Hepatic stellate cell (primary cell): ENCODE measurements at places on chromosomes 13 and 19.

GRCh38 chr13:26965952-26966700 lies 205.5 kb downstream of the USP12 start:
- DNase-seq: peak; percentile 26

- no peak for DNase-seq
Observed at GRCh38 chr19:55075371-55075998, at the start of gene EPS8L1. TSS of gene EPS8L1 (plus strand) at chr19:55075869. CDS start at chr19:55076445, 576 bp downstream.

DNA sequence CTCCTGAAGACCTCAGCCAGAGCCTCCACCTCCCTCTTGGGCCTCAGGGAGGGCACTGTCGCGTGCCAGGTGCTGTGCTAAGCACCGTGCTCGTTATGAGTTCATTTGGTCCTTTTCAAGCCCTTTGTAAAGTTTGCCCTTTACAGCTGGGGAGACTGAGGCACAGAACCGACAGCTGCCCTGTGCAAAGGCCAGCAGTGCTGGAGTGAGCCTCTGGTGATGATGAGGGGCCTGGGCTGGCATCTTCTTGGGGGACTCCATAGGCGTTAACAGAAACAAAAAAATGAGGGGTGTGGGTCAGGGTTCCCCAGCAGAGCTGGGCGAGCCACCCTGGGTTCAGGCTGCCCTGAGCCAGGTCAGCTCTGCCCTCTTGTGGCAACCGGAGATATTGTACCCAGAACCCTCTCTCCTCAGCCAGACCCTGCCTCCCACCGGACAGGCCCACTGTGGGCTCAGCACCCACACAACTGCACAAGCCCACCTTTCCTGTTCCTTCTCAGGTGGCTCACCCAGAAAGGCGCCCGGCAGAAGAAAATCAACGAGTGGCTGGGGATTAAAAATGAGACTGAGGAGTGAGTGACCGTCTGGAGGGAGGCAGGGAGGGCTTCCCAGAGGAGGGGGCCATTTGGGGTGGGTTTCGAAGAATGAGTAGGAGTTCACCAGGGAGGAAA lies 5.5 kb upstream of the IFI30 start:
- peak; percentile 86 for DNase-seq

DNA sequence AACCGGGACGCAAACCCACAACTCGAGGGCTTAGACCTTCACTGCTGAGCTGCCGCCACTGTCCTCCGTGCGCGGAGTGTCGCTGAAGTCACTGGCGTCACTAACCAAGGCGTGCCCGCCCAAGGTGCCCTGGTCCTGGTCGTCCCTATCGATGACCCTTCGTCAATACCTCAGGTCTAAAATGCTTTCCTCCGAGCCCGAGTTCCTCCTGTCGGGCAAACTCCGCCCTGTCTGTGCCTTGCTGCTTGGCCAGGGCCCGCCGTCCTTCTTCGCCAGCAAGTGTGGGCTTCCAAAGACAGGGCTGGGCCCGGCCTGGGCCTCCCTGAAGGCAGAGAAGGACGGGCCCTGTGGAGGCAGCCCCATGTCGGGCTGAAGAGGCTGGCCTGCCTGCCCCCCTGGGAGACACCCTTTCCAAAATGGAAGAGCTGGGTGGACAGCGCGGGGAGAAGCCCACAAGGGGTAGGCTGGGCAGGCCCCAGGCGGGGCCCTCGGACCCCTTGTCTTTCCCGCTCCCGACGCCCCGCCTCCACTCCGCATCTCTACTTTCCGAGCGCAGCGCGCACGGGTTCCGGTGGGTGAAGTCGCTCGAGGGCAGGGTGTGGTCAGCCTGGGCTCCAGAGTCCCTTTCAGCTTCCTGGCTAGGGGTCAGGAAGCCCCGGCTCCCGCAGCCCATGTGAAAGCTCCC lies 13.4 kb downstream of the RB1 start:
- no peak for DNase-seq

GRCh38 chr13:25153736-25154135 lies 18.4 kb downstream of the AMER2 start:
- DNase-seq: no peak

DNA sequence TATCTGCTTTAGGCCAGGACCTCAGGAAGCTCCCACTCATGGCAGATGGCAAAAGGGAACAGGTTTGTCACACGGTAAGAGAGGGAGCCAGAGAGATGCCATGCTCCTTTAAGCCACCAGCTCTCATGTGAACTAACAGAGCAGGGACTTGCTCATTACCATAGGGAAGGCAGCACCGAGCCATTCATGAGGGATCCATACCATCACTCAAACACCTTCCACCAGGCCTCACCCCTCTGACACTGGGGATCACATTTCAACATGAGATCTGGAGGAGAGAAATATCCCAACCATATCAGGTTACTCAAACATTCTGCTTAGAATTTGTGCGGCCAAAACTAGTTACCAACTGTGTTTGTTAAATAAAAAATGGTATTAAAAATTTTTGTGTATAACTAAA lies 427.0 kb downstream of the UQCRFS1 start:
- no peak for DNase-seq

GRCh38 chr19:1354970-1355567 lies 28.6 kb upstream of the NDUFS7 start:
- peak; percentile 77 for DNase-seq

DNA sequence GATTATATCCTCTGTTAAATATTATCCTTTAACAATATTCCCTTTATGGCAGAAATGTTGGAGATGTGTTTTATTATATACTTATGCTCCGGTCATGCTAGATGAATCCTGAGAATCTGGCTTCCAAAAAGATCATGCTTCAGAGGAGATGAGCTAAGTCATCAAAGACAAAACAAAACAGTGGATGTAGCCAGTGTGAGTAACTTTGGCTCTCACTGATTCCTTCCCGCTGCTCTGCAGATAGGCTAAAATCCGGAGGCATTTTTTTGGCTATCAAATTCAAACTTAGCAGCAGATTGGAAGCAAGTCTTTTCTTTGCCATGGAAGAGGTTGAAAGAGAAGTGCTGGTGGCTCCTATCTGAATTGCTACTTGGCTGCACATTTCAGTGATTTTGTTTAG lies 295.9 kb downstream of the GPC6 start:
- DNase-seq: no peak

GRCh38 chr13:48839171-48839570 lies 136.5 kb upstream of the FNDC3A start:
- no peak for DNase-seq

DNA sequence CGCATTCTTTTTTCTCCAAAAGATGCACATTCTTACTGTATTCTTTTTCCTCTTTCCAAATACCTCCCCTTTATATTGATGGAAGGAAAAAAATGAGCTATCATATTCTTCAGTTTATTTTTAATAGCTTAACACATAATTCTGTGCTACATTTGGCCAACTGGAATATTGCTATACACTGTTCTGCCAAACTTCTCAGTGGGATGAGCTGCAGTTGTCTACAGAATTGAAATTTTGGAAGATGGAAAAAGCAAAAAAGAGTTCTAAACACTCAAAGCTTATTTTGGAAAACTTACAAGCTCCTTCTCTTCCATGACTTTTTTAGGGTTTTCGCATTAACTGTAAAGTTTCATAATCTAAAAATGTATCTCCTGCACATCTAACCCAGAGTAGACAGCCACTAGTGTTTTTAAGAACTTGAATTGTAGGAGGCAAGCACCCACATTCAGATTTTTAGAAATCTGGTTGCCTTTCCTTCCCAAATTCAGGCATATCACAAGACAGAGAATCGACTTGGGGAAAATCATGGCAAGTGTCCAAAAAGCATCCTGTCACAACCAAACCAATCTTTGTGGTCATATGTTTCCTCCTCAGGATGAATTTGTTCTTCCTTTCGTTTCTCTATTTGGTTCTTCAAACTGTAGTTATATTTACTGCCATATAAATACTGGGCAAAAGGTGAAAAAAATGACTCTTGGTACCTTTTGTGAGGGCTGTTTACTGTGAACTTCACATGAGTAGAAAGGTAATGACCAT lies 111.4 kb upstream of the FRY start:
- DNase-seq: no peak

- DNase-seq: peak; percentile 86
Observed at GRCh38 chr19:14472202-14472938, 2.8 kb downstream of the PTGER1 start.

DNA sequence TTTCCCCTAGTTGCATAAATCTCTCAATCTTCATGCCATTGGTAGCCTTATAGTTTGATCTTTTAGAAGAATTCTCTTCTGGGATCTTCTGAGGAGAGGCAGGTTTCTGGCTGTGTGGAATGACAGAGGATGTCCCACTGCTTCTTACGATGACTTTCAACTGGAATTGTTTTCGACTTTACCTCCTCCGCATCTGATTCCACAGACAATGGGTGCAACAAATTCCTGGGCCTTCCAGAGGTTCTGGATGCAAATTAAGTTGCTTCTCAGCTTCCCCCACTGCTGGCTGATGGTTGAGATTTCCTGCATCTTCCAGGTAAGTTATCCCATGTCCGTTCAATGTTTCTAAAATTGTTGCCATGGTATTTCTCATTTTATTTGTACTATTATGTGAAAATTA lies 142.3 kb upstream of the TSC22D1 start:
- DNase-seq: no peak

GRCh38 chr13:27965343-27965739 lies 3.8 kb downstream of the CDX2 start:
- DNase-seq: no peak

- peak; percentile 62 for DNase-seq
Observed at GRCh38 chr19:39199025-39199424, 2.3 kb downstream of the NCCRP1 start.

DNA sequence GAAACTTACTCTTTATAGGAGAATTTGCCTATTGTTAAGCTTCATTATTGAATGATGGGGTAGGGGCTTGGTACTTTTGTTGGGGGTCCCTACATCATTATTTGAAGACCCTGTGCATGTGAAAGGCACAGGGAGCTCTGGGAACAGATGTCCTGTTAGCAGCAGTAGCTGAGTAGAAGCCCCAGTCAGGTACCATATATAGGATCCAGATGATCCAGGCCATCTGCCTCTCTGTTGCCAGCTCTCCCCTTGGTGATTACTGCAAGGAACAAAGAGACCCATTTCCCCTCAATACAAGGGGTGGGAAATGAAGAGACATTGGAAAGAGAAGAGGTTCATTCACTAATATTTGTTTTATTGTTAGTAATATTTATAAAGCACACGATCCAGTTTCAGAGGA lies 4.4 kb upstream of the MTMR6 start:
- DNase-seq: no peak

- no peak for DNase-seq
Observed at GRCh38 chr13:110480161-110480560, 81.4 kb downstream of the RAB20 start.

- DNase-seq: no peak
Observed at GRCh38 chr13:47511647-47512046, 489.4 kb downstream of the SUCLA2 start.

- DNase-seq: no peak
Observed at GRCh38 chr19:4597975-4598671, 38.6 kb upstream of the SEMA6B start.

GRCh38 chr13:26923824-26924605 lies 163.4 kb upstream of the GPR12 start:
- DNase-seq: peak; percentile 24

- no peak for DNase-seq
Observed at GRCh38 chr13:34155931-34156607, 338.1 kb downstream of the RFC3 start.

DNA sequence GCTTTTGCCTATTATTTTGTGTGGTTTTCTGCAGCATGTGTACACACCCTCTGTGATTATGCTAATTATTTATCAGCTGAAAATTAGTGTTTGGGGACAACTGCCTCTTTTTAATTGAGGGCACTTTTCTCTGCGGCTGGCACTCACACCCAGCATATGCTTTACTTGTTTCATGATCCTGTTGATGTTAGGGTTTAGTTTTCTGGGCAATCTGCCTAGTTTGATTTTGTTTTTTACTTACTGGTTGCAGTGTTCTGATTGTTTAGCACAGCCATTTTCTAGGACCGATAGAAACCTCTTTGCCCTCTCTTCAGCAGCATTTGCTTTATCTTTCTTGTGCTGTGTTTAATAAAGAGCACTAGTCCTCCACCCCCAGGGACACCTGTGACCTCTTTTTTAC lies 161.6 kb downstream of the PAN3 start:
- no peak for DNase-seq

- no peak for DNase-seq
Observed at GRCh38 chr19:45640849-45641273, 1.7 kb upstream of the EML2 start.

DNA sequence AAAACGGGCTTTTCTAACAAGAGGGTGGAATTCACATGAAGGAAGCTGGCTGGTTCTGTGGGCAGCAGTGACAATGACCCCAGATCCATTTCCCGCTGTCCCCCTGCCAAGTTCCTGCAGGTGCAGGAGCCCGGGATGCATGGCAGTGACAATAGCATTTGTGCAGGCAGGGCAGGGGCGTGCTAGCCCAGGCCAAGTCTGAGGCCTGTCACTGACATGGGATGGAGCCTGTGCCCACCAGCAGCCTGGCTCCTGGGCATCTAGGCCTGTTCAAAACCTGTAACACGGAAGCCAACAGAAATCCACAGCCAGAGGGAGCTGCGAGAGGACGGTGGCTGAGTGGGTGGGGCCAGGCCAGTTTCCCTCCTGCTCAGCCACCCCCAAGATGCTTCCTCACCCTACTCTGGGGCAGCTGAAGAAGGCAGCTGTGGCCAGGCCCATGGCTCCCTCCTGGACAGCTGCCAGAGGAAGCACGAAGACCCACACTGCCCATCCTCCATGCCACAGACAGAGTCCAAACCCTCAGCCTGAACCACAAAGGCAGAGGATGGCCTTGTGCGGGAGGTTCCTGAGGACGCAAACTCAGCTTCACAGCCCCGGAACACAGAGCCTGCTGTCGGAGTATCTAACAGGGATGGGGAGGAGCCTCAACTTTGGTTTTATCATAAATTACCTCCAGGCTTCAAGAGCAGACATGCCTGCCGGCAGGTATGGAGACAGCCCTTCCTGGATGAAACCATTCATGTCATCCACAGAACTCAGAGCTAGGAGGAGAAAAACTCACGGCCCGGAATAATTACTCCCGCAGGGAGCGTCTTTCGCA lies 74.0 kb downstream of the CEBPG start:
- DNase-seq: no peak

- DNase-seq: peak; percentile 14
Observed at GRCh38 chr19:16661480-16662034, 618 bp downstream of the TMEM38A start.

GRCh38 chr19:11581740-11582139 lies 4.3 kb upstream of the ACP5 start:
- peak; percentile 47 for DNase-seq

- DNase-seq: no peak
Observed at GRCh38 chr19:29092712-29093552, 120.0 kb downstream of the UQCRFS1 start.

DNA sequence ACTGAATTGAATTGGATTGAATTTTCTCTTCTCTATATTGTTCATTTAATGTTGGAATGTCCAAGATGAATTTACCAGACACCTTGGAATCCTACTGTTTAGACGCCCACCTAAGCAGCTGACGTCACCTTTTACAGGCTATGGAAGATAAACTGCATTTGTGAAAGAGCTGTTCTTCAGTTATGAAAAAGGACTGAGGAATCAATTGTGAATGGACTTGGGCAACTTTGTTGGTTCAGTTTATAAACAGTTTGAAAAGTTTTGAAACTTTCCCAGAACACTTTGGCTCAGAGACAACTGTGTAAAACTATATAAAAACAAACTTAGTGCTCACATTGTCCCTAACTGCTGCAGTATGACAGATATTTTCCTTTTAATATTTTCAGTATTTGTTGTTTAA lies 590.8 kb upstream of the SPRY2 start:
- DNase-seq: no peak

GRCh38 chr13:113299951-113300350 lies 2.9 kb downstream of the LAMP1 start:
- DNase-seq: no peak

GRCh38 chr13:45280011-45280410 lies 61.0 kb downstream of the TPT1 start:
- no peak for DNase-seq
